ENCODE measurements at places on chromosomes 3 and 15.

DNA sequence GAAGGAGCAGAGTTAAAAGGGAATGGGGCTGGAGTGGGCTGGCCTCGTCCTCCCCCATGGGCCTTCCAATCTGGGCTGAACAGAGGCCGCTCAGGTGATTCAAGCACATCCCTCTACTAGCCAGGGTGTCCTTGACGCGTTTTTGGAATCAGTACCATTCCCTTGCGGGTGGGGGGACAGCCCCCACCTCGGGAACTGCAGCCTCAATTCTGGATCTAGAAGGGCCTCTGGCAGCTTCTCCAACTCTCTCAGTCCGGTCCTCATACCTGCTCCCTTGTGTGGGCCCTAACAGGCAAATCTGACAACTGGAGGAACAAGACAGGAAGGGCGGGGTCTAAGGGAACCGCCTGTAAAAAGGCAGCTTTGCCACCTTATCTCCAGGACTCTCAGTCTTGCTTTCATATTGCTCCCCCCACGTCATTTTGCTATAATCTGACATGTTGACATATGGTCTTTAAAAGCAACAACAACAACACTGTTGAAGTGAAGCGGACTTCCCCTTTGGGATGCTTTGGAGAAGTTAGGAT lies 802 bp upstream of the CHRNB4 start:
- DNase-seq, result no peak

DNA sequence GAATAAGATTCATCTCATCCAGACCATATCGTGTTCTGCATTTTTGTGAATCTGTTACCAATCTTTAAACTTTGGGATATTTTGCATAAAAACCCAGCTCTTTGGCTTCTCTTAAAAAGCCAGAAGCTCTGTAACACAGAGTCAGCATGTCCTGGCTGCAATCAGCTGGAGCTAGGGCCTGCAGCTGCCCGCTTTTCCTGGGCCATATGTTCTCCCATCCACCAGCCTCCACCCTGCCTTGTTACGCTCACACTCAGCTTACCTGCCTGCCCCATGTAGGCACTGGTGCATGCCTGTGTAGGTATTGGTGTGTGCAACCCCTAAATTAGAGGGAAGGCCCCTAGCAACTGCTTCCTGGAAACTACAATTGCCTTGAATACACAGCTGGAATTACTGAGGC lies 48.2 kb downstream of the CRYGS start:
- no peak for DNase-seq

- DNase-seq, result no peak
Measured at GRCh38 chr15:77742570-77742969, 109.9 kb upstream of the LINGO1 start.

GRCh38 chr3:119769394-119770149 lies 12.3 kb upstream of the NR1I2 start:
- DNase-seq, result no peak

- DNase-seq, result no peak
Measured at GRCh38 chr3:129619726-129620162, 13.3 kb upstream of the PLXND1 start.

All from activated CD4-positive, CD25-positive, alpha-beta regulatory T cell treated with anti-CD3 and anti-CD28 coated beads, Interleukin-2, amount 50 U/mL, for 16 hours (primary cell).